ENCODE measurements at places on chromosomes 2 and 18.

- no peak for DNase-seq
- no peaks in the 10 kb centered on the region for H3K36me3 ChIP-seq
- no peaks in the 10 kb centered on the region for H3K27me3 ChIP-seq
- H3K4me3 ChIP-seq = no peak overlapping the region
- no peak overlapping the region for H3K27ac ChIP-seq
- H3K4me1 ChIP-seq = no peaks in the 10 kb centered on the region
Measured at GRCh38 chr2:111972955-111973565, 74.7 kb downstream of the MERTK start.

DNA sequence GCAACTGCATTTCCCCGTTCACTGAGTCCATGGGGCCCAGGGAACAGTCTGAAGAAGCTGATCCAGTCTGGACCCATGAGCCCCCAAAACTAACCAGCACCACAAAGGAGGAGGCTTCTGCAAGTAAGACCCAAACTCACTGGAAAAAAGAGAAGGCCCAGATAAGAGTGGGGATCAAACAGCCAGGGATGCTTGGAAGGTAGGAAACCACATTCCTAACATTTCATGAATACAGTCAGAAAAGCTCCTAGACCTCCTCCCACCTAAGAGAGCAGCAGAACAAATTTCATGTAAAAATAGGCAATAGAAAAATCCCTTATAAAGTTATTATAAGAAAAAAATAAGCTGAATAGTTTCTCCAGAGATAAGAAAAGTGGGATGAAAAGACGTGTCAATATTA is 30.3 kb downstream of the TUBB6 start:
- H3K4me3 ChIP-seq = no peak overlapping the region
- DNase-seq = no peak
- H3K36me3 ChIP-seq = no peaks in the 10 kb centered on the region
- no peak overlapping the region for H3K27ac ChIP-seq

- H3K4me1 ChIP-seq = no peaks in the 10 kb centered on the region
- H3K4me3 ChIP-seq = no peak overlapping the region
- H3K36me3 ChIP-seq = no peaks in the 10 kb centered on the region
- no peaks in the 10 kb centered on the region for H3K27me3 ChIP-seq
Measured at GRCh38 chr2:231593666-231594065, 1.0 kb downstream of the TEX44 start.

DNA sequence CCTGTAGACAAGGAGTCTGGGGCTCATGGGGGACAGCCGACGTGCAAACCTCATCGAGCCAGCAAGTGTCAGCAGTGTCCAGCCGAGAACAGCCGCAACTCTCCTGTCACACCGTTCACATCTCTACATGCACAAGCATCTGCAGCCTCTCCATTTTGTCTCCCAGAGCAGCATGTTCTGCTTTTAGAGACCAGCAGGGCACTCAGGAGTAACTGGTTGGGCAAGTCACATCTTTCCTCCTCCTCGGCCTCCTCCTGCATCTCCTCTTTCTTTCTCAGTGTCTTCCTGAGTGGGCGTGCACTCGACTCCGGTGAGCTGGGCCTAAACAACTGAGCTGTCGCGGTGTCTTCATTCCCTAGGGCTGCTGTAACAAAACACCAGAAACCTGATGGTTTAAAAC is 249.9 kb downstream of the SH3BP4 start:
- H3K4me3 ChIP-seq = no peak overlapping the region
- no peaks in the 10 kb centered on the region for H3K4me1 ChIP-seq
- DNase-seq = no peak
- H3K36me3 ChIP-seq = no peaks in the 10 kb centered on the region
- no peaks in the 10 kb centered on the region for H3K27me3 ChIP-seq
- H3K27ac ChIP-seq = no peak overlapping the region

DNA sequence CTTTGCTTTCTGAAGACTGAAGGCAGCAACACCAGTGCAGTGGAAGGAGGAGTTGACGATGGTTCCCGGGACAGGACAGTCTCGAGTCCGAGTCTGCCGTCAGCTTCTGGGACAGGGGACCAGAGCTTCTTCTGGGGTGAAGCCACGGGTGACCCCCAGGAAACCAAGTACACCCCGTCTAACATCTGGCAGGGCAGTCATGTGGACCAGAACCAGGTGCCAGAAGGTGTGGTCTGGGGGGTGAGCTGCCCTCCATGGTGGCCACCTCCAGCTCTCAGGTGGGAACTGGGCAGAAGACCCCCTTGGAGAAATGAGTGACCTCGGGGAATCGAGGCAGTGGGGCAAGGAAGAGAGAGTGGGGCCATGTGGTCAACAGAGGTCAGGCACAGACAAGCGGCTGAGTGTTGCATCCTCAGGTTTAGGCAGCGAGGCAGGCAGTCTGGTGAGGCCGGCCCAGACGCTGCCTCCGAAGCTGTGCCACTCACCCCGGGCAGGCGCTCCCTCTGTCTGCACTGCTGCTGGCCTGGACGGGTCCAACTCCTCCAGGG is 204.3 kb downstream of the HDAC4 start:
- no peaks in the 10 kb centered on the region for H3K4me1 ChIP-seq
- H3K27me3 ChIP-seq = no peaks in the 10 kb centered on the region
- H3K27ac ChIP-seq = no peak overlapping the region
- H3K4me3 ChIP-seq = no peak overlapping the region

- no peaks in the 10 kb centered on the region for H3K27me3 ChIP-seq
- DNase-seq = peak; percentile 71
- no peaks in the 10 kb centered on the region for H3K36me3 ChIP-seq
Measured at GRCh38 chr18:374721-375168, 106.9 kb upstream of the THOC1 start.

- no peaks in the 10 kb centered on the region for H3K27me3 ChIP-seq
- H3K4me3 ChIP-seq = no peak overlapping the region
- H3K36me3 ChIP-seq = no peaks in the 10 kb centered on the region
- H3K27ac ChIP-seq = no peak overlapping the region
- H3K4me1 ChIP-seq = no peaks in the 10 kb centered on the region
- DNase-seq = no peak
Measured at GRCh38 chr2:171550613-171551012, 28.3 kb downstream of the CYBRD1 start.

DNA sequence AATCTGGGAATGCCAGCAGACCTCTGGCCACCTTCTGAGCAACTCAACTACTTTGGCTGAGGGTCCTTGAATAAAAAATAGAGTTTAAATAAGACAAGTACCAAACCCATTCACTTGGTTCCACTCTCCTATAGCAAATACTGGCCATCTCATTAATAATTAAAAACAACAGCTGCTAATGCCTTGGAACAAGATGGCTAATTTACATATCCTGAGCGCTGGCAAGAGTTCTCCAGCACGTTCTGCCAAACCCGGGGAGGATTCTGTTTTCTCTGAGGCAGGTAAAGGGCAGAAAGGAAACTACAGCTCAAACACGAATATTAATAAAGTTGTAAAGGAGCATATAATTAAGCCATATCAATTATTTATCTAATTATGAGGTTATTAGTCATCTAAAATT is 1123.7 kb downstream of the TDRD15 start:
- H3K4me1 ChIP-seq = no peaks in the 10 kb centered on the region
- no peaks in the 10 kb centered on the region for H3K27me3 ChIP-seq
- no peak overlapping the region for H3K4me3 ChIP-seq
- DNase-seq = no peak
- no peak overlapping the region for H3K27ac ChIP-seq
- H3K36me3 ChIP-seq = no peaks in the 10 kb centered on the region

- peaks cover 22% of the 10 kb centered on the region for H3K4me1 ChIP-seq
- DNase-seq = no peak
- H3K36me3 ChIP-seq = no peaks in the 10 kb centered on the region
- H3K4me3 ChIP-seq = no peak overlapping the region
Measured at GRCh38 chr2:217948351-217948791, 54.4 kb downstream of the TNS1 start.

DNA sequence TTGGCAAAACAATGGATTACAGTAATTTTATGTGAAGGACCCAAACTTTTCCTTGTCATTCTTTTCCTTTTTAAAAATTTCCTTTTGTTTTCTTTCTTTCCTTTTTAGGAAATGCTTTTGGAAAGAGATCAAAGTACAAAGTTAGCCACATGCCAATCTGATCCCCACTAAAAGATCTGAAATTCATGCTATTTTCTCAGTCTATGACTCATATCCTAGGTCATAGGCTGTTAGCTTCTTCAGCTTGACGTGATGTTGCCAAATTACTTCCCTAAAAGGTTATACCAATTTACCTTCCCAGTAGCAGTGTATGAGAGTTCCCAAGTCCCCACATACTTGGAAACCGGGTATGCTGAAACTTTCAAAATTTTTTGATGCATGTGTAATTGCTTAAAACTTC is 355.3 kb downstream of the INSIG2 start:
- no peak overlapping the region for H3K4me3 ChIP-seq
- H3K4me1 ChIP-seq = peaks cover 3% of the 10 kb centered on the region
- no peaks in the 10 kb centered on the region for H3K36me3 ChIP-seq
- H3K27me3 ChIP-seq = no peaks in the 10 kb centered on the region

GRCh38 chr2:231221761-231222160 is 23.3 kb downstream of the ARMC9 start:
- H3K36me3 ChIP-seq = no peaks in the 10 kb centered on the region
- H3K4me1 ChIP-seq = no peaks in the 10 kb centered on the region
- H3K4me3 ChIP-seq = no peak overlapping the region
- no peaks in the 10 kb centered on the region for H3K27me3 ChIP-seq
- H3K27ac ChIP-seq = no peak overlapping the region
- DNase-seq = no peak

DNA sequence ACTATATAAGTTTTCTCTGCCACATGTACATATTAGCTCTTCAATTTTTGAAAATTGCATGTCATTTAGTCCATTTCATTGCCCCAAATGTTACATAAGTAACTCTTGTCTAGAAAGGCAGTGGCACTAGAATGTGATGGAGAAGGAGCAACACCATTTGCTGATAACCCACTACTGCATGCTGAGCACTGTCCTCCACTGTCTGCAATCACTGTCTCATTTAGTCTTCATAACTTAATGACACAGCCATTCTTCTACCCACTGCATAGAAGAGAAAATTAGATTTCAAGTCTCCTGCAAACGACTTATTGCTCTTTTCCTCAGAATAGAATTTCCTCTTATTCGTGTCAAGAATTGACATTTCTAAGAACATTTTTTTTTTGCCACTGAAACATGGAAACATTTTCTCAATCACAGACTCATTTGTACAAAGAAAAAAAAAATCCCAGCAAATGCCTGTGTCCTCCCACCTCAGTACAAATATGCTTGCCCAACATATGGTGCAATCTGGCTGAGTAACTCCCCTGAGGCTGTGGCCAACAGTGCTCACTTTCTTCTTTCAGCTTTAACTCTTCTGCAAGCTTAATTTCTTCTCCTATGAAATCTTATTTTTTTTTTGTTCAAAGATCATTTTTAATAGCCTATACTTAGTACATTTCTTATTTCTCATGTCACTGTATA is 768.6 kb upstream of the HS6ST1 start:
- H3K4me1 ChIP-seq = no peaks in the 10 kb centered on the region
- no peak for DNase-seq
- no peak overlapping the region for H3K27ac ChIP-seq
- H3K36me3 ChIP-seq = no peaks in the 10 kb centered on the region
- H3K4me3 ChIP-seq = no peak overlapping the region
- H3K27me3 ChIP-seq = no peaks in the 10 kb centered on the region

DNA sequence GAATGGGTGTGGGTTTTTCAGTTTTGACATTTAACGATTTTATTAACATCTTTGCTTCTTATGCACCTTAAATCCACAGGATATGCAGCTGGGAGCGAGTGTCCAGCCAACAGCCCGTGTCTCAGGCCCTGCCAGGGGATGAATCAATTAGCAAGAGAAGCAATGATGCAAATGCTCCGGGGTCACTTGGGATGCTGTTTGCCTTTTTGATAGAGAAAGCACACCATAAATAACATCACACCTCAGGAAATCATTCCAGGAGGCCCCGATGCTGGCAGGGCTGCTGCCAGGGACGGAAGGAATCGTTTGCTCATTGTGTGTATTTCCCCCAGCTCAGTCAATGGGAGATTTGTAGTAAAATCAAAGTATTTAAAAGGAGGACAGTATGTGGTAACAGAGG is 394.0 kb upstream of the HNRNPA3 start:
- no peaks in the 10 kb centered on the region for H3K4me1 ChIP-seq
- H3K4me3 ChIP-seq = no peak overlapping the region
- no peaks in the 10 kb centered on the region for H3K36me3 ChIP-seq
- DNase-seq = no peak
- H3K27ac ChIP-seq = no peak overlapping the region

GRCh38 chr2:68812251-68812650 is 58.9 kb downstream of the BMP10 start:
- H3K36me3 ChIP-seq = no peaks in the 10 kb centered on the region
- no peak overlapping the region for H3K4me3 ChIP-seq
- H3K27ac ChIP-seq = no peak overlapping the region
- H3K27me3 ChIP-seq = no peaks in the 10 kb centered on the region
- no peaks in the 10 kb centered on the region for H3K4me1 ChIP-seq
- no peak for DNase-seq

- no peak overlapping the region for H3K4me3 ChIP-seq
- no peaks in the 10 kb centered on the region for H3K27me3 ChIP-seq
- H3K27ac ChIP-seq = no peak overlapping the region
- H3K4me1 ChIP-seq = no peaks in the 10 kb centered on the region
- DNase-seq = no peak
Measured at GRCh38 chr18:53148123-53148522, 808.1 kb downstream of the DCC start.

- no peak for DNase-seq
- H3K36me3 ChIP-seq = no peaks in the 10 kb centered on the region
- no peaks in the 10 kb centered on the region for H3K4me1 ChIP-seq
- H3K4me3 ChIP-seq = no peak overlapping the region
- H3K27me3 ChIP-seq = no peaks in the 10 kb centered on the region
- H3K27ac ChIP-seq = no peak overlapping the region
Measured at GRCh38 chr2:133667968-133668367, 99.7 kb upstream of the NCKAP5 start.

DNA sequence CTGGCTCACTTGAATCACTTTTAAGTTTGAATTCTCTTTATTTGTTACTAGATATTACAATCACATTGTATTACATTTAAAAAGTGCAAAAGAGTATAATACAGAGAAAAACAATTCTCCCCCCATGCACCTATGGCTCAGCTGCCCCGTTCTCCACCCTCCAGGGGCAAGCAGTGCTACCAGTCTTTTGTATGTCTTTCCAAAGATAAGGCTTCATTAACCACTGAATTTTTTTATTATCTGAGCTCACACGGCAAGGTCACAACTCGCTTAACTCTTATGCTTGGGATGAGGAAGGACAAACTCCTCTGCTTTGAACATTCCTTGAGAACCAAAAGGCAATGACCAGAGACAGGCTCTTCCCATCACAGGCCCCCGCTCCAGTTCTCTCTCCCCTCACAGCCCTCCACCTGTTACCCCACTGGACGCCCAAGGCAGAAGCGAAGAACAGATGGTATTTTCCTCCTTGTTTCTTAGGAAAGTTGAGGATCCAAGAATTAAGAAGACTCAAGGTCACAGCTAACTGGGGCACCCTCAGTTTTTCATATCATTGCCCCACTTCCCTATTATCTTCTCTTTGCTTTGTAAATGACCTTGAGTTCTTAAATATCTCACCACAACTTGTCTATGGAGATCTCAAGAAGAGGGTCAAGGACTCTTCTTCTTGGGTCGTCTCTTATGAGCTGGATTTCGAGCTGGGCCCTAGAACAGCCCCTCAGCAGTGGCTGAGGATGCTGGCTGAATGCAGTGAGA is 30.1 kb downstream of the SH2D6 start:
- no peak for DNase-seq
- no peaks in the 10 kb centered on the region for H3K27me3 ChIP-seq
- peak overlapping the region; percentile 13 for H3K27ac ChIP-seq
- H3K4me3 ChIP-seq = no peak overlapping the region
